Stimulated activated CD8-positive, alpha-beta memory T cell treated with anti-CD3 and anti-CD28 coated beads, Interleukin-4, amount 100 ng/mL, for 4 hours (primary cell): ENCODE measurements at places on chromosomes 7 and 10.

GRCh38 chr7:83325083-83325482, 162.4 kb upstream of the PCLO start:
- DNase-seq = no peak

DNA sequence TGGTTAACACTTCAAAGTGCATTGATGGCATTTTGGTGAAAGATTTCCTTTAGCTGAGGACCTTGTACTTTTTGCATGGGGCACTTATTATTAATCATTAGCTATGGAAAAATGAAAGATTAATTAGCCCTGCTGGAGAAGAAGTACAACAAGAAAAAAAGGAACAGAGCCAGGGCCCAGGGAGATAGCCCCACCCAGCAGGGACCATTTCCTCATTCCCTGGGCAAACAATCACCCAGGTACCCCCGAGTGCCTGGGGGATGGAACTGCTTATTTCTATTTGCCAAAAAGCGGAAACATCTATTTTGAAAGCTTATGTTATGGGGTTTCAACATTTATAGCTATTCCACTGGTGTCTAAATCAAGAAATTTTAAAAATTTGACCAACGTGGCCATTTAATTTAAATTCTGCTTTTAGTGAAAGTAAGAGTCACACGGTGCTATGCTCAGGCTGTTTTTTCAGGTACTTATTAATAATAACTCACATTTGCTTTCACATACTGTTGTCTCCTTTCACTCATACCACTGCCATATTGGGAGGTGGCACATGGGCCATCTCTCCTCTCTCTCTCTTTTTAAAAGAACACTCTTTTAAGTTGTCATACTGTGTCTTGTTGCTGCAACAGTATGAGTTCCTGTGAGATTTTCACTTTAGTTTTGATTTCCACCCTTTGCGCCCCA, 143.6 kb upstream of the KIF5B start:
- no peak for DNase-seq

- no peak for DNase-seq
Observed at GRCh38 chr10:71367271-71367670, 29.4 kb upstream of the CDH23 start.

- no peak for DNase-seq
Observed at GRCh38 chr7:44547536-44548231, 6.6 kb upstream of the NPC1L1 start.

GRCh38 chr7:80711531-80711930, 73.1 kb downstream of the CD36 start:
- DNase-seq = no peak

GRCh38 chr7:92740700-92741126, 95.7 kb downstream of the CDK6 start:
- DNase-seq = no peak

- no peak for DNase-seq
Observed at GRCh38 chr10:63005246-63005645, 127.9 kb upstream of the NRBF2 start.

- DNase-seq = peak; percentile 29
Observed at GRCh38 chr7:150962553-150963399, 15.3 kb downstream of the KCNH2 start.

DNA sequence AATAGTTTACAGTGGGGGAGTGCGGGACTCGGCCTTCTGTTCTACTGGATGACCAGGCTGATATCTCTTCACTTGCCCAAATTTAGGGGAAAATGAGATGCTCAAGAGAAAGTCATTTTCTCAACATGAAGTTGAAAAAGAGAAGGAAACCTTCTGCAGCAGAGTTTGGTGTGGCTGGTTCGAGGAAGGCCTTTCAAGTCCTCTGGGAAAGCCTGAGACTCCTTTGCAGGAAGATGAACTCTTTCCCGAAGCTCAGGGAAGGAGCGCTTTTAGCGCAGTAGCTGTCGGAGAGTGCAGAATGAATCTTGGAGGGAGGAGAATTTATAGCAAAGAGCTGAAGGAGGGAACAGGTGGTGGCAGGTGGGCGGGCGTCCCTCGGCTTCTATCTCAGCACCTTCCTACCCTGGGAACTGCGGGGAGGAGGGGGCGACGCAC, at the start of gene ATOH7:
Gene ATOH7, minus strand, starts transcription at position 297 of the 435 bp plus-strand sequence. CDS start 436 bp downstream, outside the sequence.
- no peak for DNase-seq

- DNase-seq = no peak
Observed at GRCh38 chr7:7254908-7255307, 72.6 kb downstream of the C1GALT1 start.

- no peak for DNase-seq
Observed at GRCh38 chr7:127978421-127978820, 52.8 kb downstream of the LRRC4 start.

GRCh38 chr7:114660126-114660486, 245.5 kb downstream of the FOXP2 start:
- no peak for DNase-seq

GRCh38 chr7:92699560-92699959, 109.4 kb upstream of the FAM133B start:
- no peak for DNase-seq
